Memory B cell (primary cell): ENCODE measurements at places on chromosomes 1 and 21.

DNA sequence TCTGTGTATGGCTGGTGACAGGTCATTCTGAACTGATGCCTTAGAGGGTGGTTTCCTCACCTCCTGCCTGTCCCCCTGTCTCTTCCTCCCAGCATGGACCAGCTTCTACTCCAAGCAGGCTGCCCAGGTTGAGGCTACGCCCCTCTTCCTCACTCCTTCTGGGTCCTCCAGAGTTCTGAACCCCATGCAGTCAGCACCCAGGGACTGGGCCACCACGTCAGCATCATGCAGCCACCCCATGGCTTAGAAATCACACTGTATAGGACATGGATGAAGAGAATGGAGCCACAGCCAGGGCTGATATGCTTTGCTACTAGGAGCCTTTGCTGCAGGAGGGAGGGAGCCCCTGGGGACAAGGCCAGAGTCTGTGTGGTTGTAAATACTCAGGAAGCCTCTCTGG is 8.3 kb downstream of the FOXO6 start:
- no peak overlapping the region for H3K4me3 ChIP-seq
- no peak for DNase-seq
- peaks cover 39% of the 10 kb centered on the region for H3K27me3 ChIP-seq
- H3K4me1 ChIP-seq = peaks cover 5% of the 10 kb centered on the region
- H3K36me3 ChIP-seq = no peaks in the 10 kb centered on the region

DNA sequence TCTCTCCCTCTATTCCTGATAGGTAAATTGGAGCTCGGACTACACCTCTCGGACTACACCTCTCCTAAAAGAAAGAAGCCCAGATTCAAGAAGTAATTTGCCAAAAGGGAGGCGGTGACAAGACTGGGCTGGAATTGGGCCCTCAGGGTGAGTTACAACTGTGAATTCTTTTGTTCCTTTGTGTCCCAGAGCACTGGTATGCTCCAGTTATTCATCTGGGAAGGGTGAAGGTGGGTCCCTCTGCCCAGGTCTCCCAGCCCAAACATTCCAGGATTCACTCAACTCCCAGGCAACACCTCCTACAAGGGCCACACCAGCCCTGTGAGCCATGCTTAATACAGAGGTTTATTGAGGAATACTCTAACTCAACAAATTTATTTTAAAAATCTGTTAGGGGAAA is 69.2 kb downstream of the LMX1A start:
- H3K4me1 ChIP-seq = no peaks in the 10 kb centered on the region
- no peak overlapping the region for H3K27ac ChIP-seq
- no peak for DNase-seq
- peaks cover 12% of the 10 kb centered on the region for H3K27me3 ChIP-seq
- no peak overlapping the region for H3K4me3 ChIP-seq

GRCh38 chr21:35658242-35658641 is 402.1 kb downstream of the SETD4 start:
- no peak overlapping the region for H3K27ac ChIP-seq
- no peak overlapping the region for H3K4me3 ChIP-seq
- no peak for DNase-seq
- peaks cover under 1% of the 10 kb centered on the region for H3K27me3 ChIP-seq

DNA sequence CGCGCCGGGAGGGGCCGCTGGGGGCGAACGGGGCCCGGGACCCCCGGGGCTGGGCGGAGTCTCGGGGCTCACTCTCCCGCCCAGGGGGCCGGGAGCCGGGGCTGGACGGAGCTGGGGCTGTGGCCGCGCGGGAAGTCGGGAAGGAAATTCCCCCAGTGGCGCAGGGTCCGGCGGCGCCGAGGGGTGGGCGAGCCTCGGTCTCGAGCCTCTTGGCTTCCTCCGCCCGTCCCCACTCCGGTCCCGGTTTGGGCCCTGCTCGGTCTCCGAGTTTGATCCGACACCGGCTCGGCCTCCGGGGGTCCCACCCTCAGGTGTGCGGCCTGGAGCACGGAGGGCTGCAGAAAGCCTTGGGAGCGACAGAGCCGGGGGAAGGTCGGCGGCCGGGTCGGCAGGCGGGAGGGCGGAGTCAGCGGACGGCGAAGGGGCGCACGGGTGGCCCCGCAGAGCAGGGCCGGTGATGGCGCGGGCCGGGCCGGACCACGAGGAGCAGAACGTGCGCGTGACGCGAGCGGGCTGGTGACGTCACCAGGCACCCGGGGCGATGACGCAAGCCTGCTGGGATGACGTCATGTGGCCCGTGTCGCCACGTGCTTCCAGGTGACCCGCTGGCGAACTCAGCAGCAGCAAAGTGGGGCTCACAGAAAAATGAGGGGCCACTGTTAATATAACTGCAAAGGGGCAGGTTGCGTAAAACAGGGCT is 610 bp upstream of the HES4 start:
- H3K27me3 ChIP-seq = peaks cover 28% of the 10 kb centered on the region
- H3K36me3 ChIP-seq = no peaks in the 10 kb centered on the region
- peak; percentile 91 for DNase-seq
- H3K27ac ChIP-seq = peak overlapping the region; percentile 97

DNA sequence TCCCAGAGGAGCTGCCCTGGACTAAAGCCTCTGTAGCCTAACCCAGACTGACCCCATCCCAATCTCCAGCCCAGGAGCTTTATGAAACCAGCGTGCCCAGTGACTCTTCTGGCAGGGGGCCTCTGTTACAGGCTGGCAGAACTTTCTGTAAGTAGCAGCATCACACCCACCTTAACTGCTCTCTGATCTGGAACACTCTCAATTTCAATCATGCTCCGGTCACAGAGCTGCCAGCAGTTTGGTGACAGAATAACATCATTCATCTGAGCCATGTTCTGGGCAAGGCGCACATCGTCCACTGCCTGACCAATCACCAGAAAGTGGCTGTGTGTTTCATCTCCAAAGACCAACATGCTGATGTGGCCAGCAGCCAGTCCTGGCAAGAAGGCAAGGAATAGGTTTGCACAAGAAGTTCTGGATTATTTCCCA is 14.7 kb downstream of the ADCY10 start:
- no peaks in the 10 kb centered on the region for H3K36me3 ChIP-seq
- no peak overlapping the region for H3K27ac ChIP-seq
- no peak overlapping the region for H3K4me3 ChIP-seq
- no peaks in the 10 kb centered on the region for H3K4me1 ChIP-seq

GRCh38 chr1:21867451-21867996 is 55.5 kb downstream of the LDLRAD2 start:
- no peaks in the 10 kb centered on the region for H3K36me3 ChIP-seq
- no peaks in the 10 kb centered on the region for H3K27me3 ChIP-seq
- peaks cover 19% of the 10 kb centered on the region for H3K4me1 ChIP-seq
- peak overlapping the region; percentile 63 for H3K27ac ChIP-seq
- no peak for DNase-seq

DNA sequence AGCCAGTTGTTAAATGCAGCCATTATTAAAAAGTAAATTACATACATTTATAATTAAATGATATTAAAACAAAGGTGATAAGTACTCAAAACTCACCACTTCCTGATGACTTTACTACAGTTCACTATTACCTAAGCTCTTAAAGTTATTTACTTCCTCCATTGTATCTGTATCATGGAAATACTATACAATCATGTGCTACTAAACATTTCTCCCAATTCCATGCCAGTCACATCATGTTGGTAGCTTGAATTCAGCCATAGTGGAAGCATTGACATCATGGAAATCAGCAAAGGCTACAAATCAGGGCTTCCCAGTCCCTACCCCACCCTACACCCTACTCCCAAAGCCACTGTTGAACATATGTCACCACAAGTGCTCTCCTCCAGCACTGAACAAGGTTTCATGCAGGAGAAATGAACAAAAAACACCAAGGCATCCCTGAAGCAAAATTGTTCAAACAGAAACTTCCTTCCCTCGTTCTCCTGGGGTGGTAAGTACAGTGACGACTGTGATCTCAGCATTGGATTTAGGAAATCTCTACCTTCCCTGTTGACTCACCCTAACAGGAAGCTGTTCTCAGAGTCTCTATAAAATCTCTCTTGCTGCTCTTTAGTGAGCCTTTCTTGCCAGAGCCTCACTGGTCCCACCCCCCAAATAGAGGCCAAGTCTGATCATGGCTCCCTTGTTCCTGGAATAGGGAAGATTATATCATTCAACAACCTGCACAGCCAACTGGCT is 12.7 kb downstream of the VSIG8 start:
- no peak overlapping the region for H3K4me3 ChIP-seq
- peaks cover 2% of the 10 kb centered on the region for H3K4me1 ChIP-seq
- DNase-seq = no peak
- H3K36me3 ChIP-seq = peaks cover 3% of the 10 kb centered on the region

DNA sequence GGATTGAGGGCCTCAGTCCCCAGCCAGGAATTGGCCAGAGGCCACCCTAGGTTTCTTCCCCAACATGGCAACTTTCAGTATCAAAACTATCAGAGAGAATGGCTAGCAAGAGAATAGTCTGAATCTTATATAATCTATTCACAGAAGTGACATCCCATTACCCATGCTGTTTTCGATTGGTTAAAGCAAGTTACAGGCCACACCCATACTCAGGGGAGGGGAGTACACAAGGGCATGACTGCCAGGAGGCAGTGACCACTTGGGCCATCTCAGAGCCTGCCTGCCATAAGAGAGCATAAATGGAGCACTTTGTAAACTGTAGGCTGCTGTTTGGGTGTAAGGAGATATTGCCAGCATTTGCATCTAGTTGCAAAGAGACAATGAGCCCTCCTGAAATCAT is 65.4 kb downstream of the FAM163A start:
- peaks cover 5% of the 10 kb centered on the region for H3K4me1 ChIP-seq
- no peak overlapping the region for H3K4me3 ChIP-seq
- H3K27ac ChIP-seq = no peak overlapping the region

GRCh38 chr1:24830680-24831272 is 85.5 kb downstream of the CLIC4 start:
- H3K36me3 ChIP-seq = peaks cover 3% of the 10 kb centered on the region
- H3K4me1 ChIP-seq = peaks cover 25% of the 10 kb centered on the region
- H3K27ac ChIP-seq = no peak overlapping the region
- no peaks in the 10 kb centered on the region for H3K27me3 ChIP-seq
- no peak for DNase-seq

GRCh38 chr1:19042675-19043578 is 86.5 kb upstream of the IFFO2 start:
- H3K27me3 ChIP-seq = peaks cover 14% of the 10 kb centered on the region
- H3K4me3 ChIP-seq = no peak overlapping the region
- H3K27ac ChIP-seq = no peak overlapping the region
- H3K36me3 ChIP-seq = no peaks in the 10 kb centered on the region

DNA sequence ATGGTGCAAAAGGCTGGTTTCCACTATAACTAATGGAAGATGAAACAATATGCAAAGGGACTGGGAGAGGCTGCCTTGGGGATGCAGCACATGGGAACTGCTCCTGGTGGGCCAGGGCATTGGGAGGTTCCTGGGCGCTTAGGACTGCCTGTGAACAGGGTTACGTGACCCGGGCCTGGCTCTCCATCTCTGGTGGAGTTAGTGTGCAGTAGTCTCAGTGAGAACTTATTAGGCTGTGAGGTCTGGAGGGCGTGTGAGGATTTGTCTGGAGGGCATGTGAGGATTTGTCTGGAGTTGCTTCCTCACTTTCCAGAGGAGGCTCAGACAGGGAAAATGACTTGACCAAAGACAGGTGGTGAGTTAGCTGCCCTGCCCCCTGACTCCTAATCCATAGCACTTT is 1.5 kb upstream of the ETV3L start:
- H3K36me3 ChIP-seq = no peaks in the 10 kb centered on the region
- H3K27me3 ChIP-seq = peaks cover 18% of the 10 kb centered on the region
- H3K27ac ChIP-seq = no peak overlapping the region
- peaks cover 6% of the 10 kb centered on the region for H3K4me1 ChIP-seq
- DNase-seq = no peak

DNA sequence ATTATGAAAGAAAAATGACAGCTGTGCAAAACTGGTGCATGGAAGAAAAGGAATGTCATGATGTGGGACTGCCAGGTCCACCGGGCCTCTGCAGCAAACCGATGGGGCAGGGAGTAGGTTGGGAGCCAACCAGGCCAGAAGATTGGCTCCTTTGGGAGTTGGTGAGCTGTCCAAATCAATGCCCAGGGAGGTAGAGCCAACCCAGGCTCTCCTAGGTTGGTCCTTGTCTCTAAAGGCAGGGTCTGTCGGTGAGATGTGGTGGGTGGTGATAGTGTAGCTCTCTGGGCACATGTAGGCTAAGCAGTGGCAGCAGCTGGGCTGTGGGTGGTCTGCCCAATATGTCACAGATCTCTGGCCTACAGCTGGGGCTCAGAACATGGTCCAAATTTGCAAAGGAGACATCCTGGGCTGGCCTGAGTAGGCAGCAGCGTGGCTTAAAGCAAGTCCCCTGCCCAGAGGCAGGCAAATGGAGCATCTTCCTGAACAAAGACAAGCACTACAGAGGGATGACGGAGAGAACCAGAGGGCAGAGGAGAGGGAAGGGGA is 61.2 kb upstream of the PRDX6 start:
- H3K36me3 ChIP-seq = peaks cover 3% of the 10 kb centered on the region
- no peak for DNase-seq
- no peaks in the 10 kb centered on the region for H3K27me3 ChIP-seq
- peak overlapping the region; percentile 98 for H3K27ac ChIP-seq
- H3K4me1 ChIP-seq = peaks cover 67% of the 10 kb centered on the region

DNA sequence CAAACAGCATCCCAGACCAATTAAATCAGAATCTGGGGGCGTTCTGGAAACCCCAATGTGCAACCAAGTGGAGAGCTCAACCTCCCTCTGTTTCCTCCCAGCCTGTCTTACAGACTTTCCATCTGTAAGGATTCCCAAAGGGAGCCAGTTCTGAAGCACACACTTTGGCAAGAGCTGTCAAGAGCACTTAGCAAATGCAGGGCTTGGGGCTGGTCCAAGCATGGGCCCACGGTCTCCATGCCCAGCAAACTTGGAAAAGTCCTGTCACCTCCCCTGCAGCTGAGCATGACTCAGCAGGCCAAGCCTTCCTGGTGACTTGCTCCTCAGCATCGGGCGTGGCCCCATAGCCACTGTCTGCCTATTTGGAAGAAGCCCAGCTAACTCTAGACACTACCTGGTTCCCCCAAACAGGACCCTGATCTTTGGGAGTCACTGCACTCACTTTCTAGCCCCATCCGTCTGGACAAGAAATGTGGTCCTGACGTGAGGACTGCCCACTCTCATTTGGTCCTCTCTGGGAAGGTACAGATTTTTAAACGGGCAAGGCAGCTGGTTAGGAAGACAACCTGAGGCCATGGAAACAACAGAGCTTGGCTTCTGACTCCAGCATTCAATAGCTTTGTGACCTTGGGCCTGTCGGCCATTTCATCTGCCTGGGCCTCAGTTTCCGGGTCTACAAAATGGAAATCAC is 16.9 kb downstream of the SLC2A1 start:
- H3K36me3 ChIP-seq = peaks cover 45% of the 10 kb centered on the region
- peak overlapping the region; percentile 84 for H3K27ac ChIP-seq
- peaks cover 74% of the 10 kb centered on the region for H3K4me1 ChIP-seq

GRCh38 chr1:153733970-153734369 is 6.1 kb downstream of the INTS3 start:
- DNase-seq = no peak
- H3K27ac ChIP-seq = no peak overlapping the region
- peaks cover 10% of the 10 kb centered on the region for H3K36me3 ChIP-seq
- H3K4me1 ChIP-seq = peaks cover 10% of the 10 kb centered on the region
